ENCODE measurements at places on chromosomes 1 and 21.
A peak's percentile ranks its signal among the peaks of the same experiment; 100 is the strongest.

DNA sequence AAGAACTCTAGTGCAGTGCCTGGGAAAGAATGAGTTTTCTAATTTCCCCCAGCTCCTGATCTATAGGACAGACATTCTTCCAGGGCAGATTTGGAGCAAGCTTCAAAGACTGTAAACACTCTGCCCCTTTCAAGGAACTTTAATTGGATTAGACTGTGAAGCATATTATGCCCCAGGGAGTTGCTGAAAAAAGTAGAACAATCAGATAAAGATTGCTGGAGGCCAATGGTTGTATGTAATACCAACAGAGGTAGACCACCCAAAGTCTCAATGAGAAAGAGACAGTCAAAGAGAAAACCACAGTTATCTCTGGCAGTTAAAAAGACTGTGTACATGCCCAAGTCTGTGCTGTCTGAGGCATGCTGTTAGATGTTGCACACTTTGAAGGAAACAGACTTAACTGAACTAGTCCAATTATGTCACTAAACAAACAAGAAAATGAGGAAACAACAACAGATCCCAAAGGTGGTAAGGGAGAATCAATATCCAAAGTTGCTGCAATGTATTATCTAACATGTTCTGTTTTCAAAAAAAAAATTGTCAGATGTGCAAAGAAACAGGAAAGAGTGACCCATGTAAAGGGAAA, 24.4 kb downstream of the C4BPA start:
- DNase-seq: no peak

DNA sequence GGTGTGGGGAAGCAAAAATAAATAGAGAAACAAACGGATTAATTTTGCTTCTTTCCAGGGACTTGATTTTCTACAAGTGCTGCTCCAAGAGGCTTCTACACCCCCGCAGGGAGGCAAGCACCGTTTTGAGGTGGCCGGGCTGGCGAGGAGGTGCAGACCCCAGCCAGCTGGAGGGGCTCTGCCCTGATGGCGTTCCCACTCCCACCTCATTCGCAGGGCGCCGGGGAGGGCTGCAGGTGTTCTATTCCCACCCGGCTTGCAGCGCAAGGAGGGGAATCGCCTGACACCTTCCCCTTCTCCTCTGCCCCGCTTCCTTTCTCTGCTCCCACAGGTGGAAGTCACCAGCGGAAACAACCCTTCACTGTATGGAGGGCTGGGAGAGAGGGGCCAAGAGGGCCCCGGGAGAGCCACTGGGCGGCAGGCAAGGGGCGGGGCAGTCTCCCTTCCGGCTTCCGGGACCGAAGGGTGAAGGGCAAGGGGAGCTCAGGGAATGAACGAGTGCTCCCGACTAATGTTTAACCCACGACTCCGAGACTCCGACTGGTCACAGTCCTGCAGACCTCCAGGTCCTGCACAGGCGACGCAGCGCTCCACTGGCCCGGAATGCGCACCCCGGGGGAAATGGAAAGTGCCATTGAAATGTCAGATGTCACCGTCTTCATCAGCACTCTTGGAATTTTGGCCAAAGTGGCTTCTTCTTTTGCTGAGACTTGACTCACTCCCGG, 29.1 kb downstream of the TEX35 start:
- no peak for DNase-seq

DNA sequence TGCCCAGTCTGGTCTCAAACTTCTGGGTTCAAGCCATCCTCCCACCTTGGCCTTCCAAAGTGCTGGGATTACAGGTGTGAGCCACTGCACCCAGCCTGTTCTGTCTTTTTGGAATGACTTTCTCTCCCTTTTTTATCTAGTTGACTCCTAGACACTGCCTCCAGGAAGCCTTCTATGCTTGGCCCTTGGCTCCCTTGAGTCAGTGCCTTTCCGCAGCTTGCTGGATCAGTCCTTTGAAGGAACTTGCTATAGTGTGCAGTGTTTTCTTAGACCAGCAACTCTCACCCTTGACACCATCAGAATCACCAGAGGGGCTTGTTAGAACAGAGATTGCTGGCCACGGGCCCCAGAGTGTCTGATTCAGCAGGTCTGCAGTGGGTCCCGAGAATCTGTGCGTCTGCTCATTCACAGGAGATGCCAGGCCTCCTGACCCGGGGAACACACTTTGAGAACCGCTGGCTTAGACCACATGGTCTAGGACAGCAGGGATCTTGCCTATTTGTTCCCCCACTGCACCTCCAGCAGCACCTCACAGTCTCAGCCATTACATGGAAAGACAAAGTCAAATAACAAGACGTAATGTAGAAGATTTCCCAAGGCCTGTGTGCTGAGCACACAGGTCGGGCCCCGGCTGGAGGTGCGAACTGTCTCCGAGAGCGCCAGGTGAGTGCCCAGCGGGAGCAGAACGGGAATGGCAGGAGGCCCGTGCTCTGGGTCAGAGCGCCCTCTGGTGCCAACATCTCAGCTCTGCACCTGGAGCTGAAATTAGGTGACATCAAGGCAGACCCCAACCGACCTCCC, 27.4 kb upstream of the CTPS1 start:
- DNase-seq: no peak

- DNase-seq: peak; percentile 26
Observed at GRCh38 chr1:47471163-47471562, 33.3 kb downstream of the FOXD2 start.

DNA sequence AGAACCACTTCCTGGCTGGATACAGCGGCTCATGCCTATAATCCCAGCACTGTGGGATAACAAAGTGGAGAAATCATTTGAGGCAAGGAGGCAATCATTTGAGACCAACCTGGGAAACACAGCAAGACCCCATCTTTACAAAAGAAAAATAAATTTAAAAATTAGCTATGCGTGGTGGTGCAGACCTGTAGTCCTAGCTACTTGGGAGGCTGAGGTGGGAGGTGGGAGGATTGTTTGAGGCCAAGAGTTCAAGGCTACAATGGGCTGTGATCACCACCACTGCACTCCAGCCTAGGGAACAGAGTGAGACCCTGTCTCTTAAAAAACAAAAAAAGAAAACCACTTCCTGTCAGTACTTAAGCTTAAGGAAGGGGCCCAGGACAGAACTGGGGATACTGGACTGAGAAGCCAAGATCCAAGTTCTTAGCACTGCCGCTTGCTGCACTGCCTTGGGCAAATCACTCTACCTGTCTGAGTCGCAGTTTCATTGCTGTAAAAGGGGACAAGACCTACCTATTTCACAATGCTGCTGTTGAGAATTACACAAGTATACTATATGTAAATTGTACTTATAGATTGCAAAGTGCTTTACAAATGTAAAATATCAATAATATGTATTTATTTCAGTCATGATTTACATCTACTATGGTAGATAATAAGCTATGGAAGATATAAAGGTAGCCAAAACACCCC, 154.9 kb downstream of the RERE start:
- no peak for DNase-seq

DNA sequence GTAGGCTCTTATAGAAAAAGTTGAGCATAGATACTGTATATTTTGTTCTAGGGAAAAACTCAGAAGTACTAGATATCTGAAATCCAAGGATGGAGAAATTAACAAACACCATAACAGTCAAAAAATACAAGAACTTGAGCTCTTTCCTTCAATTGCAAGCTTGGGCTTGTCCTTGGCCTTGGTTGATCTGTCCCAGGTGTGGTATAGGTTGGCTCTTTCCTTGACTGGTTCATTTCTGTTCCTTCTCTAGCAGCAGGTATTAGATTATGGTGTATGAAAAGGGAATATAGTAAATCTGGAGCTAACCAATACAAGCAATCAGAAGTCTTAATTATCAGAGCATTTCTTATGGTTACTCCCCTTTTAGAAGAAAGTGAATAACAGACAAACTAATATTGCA, 198.6 kb downstream of the GPATCH2 start:
- no peak for DNase-seq

DNA sequence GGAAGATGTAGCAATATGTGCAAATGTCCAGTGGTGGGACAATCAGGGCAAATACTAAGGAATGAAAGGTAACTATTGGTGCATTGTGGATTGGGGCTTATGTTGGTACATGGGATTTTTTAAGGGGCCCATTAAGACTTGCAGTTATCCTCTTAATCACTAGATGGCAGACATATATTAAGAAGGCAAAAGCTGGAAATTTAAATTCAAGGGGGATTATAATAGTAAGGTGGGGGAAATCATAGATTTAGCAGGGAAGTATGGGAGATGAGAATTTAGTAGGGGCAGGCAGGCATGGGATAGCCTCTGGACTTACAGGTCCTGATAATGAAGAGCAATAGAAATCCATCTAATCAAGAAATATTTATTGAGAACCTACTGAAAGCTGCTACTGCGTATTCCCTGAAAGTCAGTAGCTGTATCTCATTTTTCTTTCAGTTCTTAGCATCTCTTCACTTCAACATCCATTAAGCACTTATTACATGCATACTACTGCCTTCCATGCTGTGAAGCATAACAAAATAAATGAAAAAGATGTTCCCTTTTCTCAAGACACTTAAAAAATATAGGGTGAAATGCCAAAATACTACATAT, 251.8 kb downstream of the CRB1 start:
- no peak for DNase-seq

- no peak for DNase-seq
Observed at GRCh38 chr1:57832612-57833011, 408.8 kb upstream of the DAB1 start.

DNA sequence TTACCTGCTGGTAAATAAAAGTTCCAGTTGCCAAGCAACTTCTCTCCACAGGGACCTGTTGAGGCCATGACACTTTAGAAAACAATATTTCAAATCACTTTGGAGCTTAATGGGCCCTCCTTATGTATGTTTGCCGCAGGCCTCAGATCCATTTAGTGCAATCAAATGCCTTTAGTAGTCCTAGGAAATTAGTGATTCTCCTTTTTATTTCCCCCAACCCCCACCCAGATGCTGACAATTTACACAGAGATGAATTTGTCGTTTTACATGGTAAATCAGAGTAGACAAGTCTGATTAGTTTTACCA, 83.6 kb downstream of the CLIC4 start:
- no peak for DNase-seq

DNA sequence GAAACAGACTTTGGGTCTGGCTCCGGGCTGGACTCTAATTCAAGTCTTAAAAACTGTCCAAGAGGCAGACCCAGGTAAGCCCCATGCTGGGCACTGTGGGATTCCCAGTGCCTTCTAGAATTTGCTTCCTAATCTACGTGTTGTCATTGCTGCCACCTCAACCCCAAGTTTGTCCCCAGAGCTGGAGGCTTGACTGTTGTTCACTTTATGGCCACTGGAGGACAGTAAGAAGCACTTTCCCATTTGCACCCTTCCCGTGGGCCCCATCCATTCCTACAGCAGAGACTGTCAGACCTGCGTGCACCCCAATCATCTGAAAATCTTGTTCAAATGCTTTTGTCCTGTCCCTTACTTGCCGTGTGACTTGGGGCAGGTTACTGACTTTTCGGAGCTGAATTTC, 29.4 kb upstream of the VASH2 start:
- DNase-seq: no peak

DNA sequence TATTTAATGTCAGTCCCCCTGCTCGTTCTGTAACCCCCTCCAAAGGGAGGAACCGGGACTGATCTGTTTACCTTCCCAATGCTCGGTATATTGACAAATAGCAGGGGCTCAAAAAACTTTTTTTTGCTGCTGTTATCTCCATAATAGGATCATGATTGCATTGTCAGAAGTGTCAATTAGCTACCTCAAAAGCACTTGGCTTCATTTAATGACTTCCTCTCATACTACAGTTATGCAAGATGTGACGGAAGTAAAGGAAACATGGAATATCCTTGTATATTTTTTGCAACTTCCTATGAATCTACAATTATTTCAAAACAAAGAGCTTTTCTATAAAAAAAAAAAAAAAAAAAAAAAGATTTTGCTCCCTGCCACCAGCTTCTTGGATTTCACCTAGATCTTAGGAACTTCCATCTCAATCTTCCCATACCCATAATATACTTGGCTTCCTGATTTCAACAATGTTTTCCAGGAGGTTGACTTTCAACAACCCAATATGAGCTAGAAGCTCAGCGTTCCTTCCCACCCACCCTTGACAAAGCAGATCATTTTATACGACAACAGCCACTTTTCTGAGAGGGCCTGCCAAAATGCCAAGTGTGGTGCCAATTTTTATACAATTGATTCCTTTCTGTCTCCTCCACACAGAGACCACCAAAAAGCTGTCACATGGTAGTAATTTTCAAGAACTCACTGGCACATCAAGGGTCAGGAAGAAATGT, 71.7 kb downstream of the SETD4 start:
- no peak for DNase-seq

DNA sequence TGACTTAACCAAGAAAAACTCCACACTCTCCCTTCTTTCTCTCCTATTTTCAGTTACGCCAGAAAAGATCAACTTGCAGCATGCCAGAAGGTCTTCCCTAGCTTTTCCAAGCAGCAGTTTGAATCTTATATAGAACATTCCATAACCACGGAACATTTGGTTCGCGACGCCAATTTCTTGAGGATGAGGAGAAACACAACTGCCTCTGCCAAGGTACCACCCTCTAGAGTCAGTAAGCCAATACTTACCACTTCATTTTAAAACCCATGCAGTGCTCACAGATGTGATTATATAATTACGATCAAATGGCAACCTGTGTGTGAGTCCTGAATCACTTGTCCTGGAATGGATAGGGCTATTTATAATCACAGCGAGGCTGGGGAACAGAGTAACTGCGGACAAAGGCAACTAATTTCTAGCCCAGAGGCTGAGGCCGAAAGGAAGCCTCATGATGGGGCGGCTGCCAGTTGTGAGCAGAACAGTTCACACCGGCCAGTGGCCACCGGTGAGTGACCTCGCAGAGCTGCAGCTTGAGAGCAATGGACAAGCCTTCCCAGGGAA, 43.2 kb upstream of the BACE2 start:
- DNase-seq: no peak

- no peak for DNase-seq
Observed at GRCh38 chr1:205338011-205338410, 16.5 kb upstream of the NUAK2 start.

GRCh38 chr1:7104339-7104738, 319.1 kb downstream of the CAMTA1 start:
- no peak for DNase-seq

GRCh38 chr1:84143796-84144565, at the start of gene PRKACB:
PRKACB (plus strand) TSS chr1:84144271; CDS start chr1:84144362, 91 bp downstream.
- DNase-seq: no peak

DNA sequence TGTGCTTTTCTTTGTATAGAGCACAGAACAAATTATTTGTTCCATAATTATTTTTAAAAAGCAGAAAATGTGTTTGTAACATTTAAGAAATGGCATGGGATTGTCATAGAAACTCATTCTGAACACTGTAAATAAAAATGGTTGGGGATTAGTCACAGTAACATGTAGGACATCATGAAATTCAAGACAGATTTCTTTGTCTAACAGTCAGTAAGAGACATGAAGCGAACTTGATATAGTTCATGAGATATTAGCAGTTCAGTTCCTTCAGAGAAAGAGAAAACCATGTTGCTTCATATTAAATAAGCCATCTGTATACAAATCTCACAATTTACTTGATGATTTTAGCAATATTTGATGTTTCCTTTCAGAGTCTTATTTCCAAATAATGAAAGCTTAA, 19.7 kb downstream of the NFIA start:
- DNase-seq: no peak

DNA sequence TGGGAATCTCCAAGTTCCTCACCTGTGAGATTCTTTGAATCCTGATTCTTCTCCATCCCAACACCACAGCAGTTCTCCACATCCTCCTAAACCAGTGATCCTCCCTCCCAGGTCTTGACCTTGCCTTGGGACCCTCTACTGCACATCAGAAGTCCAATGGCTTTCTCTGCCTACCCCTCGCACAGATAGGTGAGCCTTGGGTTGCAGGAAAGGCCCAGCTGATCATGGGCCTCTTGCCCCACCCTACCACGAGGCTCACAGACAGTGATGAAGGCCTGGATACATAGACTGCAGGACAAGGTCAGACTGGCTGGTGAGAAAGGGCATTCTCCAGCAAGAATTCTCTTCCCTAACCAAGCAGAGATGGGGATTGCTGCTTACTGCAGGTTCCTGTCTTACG, 825 bp downstream of the FABP3 start:
- no peak for DNase-seq
